Body of pancreas (tissue), 4 donors: ENCODE measurements at places on chromosomes 16 and 17. TPM values are rescaled to one million over a fixed set of nuclear protein-coding genes. Genes with fewer than 3 reads are reported as not detected.

GRCh38 chr17:78057113-78057740 lies 71.3 kb downstream of the TMC6 start:
- H3K36me3 ChIP-seq, result no peaks in the 10 kb centered on the region
- no peak overlapping the region for H3K4me3 ChIP-seq
- no peaks in the 10 kb centered on the region for H3K27me3 ChIP-seq

Gene NUFIP2
- total RNA-seq, result 14.2 TPM

- no peak for DNase-seq
- no peaks in the 10 kb centered on the region for H3K36me3 ChIP-seq
- H3K27ac ChIP-seq, result no peak overlapping the region
- H3K27me3 ChIP-seq, result no peaks in the 10 kb centered on the region
Measured at GRCh38 chr17:73067075-73067474, 25.4 kb downstream of the SLC39A11 start.

DNA sequence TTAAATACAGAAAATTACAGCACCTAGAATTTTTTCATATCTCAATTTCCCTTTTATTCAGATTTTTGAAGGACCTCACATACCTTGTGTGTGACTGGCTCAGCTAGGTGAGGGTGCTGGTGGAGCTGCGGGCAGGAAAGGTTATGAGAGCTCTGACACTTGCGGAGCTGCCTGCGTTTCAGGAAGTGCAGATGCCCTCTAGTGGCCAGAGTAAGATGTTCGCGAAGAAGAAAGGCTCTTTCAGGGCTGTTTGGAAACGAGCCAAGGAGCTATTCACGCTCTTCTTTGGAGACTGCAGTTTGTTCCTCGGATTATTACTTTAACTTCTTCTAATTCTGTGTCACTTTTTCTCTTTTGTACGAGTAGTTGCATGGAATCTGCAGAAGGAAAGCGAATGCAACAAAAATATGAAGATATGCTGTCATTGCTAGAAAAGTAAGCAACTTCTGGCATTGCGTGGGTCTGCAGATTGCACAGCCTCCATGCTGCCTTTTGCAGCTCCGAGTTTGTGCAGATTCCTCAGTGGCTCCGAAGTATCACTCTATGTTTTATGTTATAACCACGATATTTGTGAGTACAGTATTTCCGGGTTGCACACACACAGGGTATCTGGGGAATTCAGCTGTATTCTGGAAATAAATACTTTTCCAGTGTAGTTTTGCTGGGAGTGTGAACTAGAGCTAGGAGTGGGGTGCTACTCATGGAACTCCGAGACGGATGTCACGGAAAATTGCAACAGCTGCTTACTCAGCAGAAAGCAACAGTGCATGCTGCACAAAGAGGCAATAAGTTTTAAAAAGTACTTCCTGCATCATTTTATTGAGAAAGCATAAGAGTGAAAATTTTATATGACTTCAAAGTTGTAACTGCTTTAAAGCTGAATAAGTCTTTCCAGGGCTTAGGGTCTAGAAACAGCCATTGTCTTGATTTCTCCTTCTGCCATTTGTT lies 46.3 kb downstream of the DNAH9 start:
- no peaks in the 10 kb centered on the region for H3K36me3 ChIP-seq
- DNase-seq, result peak; percentile 89
- no peak overlapping the region for H3K27ac ChIP-seq
- H3K4me1 ChIP-seq, result peaks cover 7% of the 10 kb centered on the region
- no peak overlapping the region for H3K4me3 ChIP-seq
- H3K27me3 ChIP-seq, result no peaks in the 10 kb centered on the region

Gene NPW
- total RNA-seq, result not detected

- H3K36me3 ChIP-seq, result no peaks in the 10 kb centered on the region
- no peak overlapping the region for H3K27ac ChIP-seq
- H3K4me1 ChIP-seq, result peaks cover 30% of the 10 kb centered on the region
- H3K27me3 ChIP-seq, result no peaks in the 10 kb centered on the region
- H3K4me3 ChIP-seq, result no peak overlapping the region
Measured at GRCh38 chr16:67389911-67390815, 3.1 kb downstream of the TPPP3 start.

DNA sequence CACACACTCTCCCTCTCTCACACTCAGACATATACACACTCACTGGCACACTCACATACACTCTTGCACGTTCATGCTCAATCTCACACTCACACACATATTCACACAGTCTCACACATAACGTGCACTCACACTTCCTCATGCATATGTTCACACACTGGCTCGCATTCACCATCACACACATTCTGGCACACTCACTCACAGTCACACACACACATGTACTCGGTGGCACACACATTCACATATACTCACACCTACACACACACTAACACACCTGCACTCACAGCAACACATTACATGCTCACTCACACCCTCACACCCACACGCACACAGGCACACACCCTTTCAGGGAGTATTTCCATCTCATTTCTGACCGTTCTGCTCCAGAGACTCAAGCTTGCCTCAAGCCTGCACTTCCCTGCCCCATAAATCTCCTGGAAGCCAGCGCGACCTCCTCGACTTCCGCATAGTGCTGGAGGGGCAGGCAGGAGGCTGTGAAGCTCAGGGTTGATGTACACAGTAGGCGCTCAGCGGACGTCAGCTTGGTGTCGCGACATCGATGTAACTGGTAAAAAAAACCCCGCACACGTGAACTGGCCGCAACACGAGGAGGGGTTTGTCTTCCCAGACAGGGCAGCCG lies 66.7 kb upstream of the FOXF1 start:
- no peaks in the 10 kb centered on the region for H3K27me3 ChIP-seq
- H3K36me3 ChIP-seq, result no peaks in the 10 kb centered on the region
- no peak overlapping the region for H3K27ac ChIP-seq
- H3K4me3 ChIP-seq, result no peak overlapping the region

Gene KRTAP2-1
- not detected for total RNA-seq

DNA sequence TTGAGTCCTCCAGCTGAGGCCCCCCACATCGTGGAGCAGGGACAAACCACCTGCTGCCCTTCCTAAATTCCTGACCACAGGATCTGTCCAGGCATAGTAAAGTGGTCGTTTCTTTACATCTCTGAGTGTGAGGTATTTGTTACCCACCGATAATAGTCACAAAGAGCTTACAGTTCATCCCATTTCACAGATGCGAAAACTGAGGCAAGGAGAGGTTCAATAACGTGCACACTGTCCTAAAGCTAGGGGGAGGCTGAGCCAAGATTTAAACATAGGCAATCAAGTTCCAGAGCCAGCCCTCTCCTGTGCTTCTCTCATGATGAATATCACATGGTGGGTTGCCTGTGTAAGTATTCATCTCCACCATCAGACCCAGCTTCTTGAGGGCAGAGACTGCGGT lies 135.4 kb downstream of the CCT6B start:
- no peak for DNase-seq
- no peaks in the 10 kb centered on the region for H3K27me3 ChIP-seq

Gene TOX3
- 1.3 TPM for total RNA-seq
